ENCODE measurements at places on chromosomes 13 and 19. TPM values are rescaled to one million over a fixed set of nuclear protein-coding genes. Genes with fewer than 3 reads are reported as not detected.

ZNF439 gene
- 22.7 TPM for polyA plus RNA-seq

PODNL1 gene
- 2.3 TPM for polyA plus RNA-seq

MISP3 gene
- polyA plus RNA-seq, result 1.1 TPM

PLIN4 gene
- polyA plus RNA-seq, result 0.90 TPM

PCDH17 gene
- 16.7 TPM for polyA plus RNA-seq

RNF17 gene
- 0.15 TPM for polyA plus RNA-seq

INSL3 gene
- not detected for polyA plus RNA-seq

GJA3 gene
- polyA plus RNA-seq, result 0.04 TPM

CRX gene
- 0.04 TPM for polyA plus RNA-seq

CACNG7 gene
- polyA plus RNA-seq, result not detected

ADGRE2 gene
- 0.43 TPM for polyA plus RNA-seq

ZNF135 gene
- polyA plus RNA-seq, result 26.6 TPM

ARHGAP45 gene
- polyA plus RNA-seq, result 9.0 TPM

PTH2 gene
- not detected for polyA plus RNA-seq
